ENCODE measurements at places on chromosomes 5 and 9.

DNA sequence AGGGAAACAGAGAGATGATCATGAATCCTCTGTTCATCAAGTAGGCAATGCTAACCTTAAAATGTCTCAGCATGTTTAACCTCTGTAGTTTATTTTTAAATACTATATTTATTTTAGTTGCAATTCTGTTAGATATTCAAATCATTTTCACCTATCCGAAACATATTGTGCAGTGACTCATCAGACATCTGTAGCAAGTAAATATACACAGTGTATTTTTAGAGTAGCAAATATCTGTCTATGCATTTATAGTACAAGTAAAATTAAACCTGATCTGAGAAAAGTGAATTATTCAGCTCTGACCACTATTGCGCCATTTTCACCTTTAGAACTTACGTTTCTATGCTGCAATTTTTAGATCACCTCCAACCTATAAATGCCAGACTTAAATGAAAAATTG, 24.3 kb upstream of the TUSC1 start:
- no peak for DNase-seq

GRCh38 chr9:94084314-94084713, at the start of gene PTPDC1:
Gene PTPDC1 (plus strand): TSS chr9:94084464. CDS start chr9:94084531, 67 bp downstream.
- DNase-seq: no peak

GRCh38 chr5:124438903-124439281, 307.5 kb downstream of the ZNF608 start:
- DNase-seq: no peak

GRCh38 chr5:74977471-74977870, 74.9 kb downstream of the GCNT4 start:
- no peak for DNase-seq

- peak; percentile 84 for DNase-seq
Observed at GRCh38 chr5:179795049-179795862, 1.5 kb downstream of the LTC4S start.

GRCh38 chr5:31846934-31847333, 208.0 kb downstream of the PDZD2 start:
- DNase-seq: no peak

GRCh38 chr5:16076657-16077056, 102.9 kb downstream of the MARCHF11 start:
- DNase-seq: no peak

DNA sequence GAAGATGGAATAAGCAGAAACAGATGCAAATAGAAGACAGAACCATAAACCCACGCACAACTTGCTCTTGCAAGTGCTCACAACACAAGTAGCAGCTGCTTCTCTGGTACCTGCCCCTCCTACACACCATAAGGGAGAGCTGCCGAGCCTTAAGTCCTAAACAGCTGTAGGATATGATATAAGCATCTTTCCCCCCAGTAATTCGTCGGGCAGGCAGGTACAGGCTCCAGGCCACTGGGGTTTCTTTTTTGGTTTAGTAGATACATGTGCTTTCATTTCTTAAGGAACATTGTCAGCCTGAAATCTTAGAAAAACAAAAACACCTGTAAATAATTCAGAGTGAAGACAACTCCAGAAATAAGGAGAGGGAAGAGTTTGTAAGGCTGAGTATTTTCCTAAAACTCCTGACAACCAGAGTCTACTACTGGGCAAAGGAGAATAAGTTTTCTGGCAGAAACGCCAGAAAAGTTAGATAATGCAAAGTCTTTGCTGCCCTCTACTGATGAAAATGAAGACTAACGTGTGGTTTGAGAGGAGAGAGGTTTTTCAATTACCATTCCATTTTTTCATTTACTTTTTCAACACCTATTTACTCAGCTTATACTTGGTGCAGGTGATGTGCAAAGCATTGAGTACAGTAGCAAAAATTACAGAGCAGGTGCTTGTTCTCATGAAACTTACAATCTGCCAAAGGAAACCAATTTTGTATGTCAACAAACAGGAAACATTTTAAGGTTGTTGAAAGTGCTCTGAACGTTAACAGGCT, 20.1 kb upstream of the TCERG1 start:
- DNase-seq: no peak

- no peak for DNase-seq
Observed at GRCh38 chr5:172870291-172870714, 36.3 kb downstream of the ERGIC1 start.

DNA sequence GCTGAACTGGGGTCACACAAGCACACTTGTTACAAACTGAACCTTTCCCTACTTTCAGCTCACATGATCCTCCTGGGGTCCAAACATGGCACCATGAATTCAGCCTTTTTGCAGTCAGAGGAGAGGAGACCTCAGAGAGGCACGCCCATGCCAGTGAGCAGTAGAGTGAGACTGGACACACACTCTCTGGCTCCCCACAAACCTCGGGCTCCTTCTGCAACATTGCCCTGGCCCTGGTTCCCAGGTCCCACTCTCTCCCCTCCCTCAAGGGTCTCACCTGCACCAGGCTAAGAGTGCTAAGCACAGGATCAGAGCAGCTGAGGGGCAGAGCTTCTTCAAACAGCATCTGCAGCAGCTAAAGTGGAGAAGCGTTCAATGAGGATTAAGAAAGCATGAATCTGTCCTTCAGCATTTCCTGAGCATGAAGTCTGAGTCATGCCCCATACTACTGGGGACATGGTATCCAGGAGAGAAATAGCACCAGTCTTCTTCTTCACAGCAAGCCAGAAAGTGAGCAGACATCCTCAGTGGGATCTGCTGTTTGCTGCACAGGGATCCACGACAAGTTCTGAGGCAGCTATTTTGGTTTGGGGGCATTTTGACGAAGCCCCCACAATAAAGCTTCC, 27.2 kb downstream of the SLC35A4 start:
- DNase-seq: no peak

- DNase-seq: no peak
Observed at GRCh38 chr9:92158097-92158601, 42.9 kb upstream of the SPTLC1 start.

DNA sequence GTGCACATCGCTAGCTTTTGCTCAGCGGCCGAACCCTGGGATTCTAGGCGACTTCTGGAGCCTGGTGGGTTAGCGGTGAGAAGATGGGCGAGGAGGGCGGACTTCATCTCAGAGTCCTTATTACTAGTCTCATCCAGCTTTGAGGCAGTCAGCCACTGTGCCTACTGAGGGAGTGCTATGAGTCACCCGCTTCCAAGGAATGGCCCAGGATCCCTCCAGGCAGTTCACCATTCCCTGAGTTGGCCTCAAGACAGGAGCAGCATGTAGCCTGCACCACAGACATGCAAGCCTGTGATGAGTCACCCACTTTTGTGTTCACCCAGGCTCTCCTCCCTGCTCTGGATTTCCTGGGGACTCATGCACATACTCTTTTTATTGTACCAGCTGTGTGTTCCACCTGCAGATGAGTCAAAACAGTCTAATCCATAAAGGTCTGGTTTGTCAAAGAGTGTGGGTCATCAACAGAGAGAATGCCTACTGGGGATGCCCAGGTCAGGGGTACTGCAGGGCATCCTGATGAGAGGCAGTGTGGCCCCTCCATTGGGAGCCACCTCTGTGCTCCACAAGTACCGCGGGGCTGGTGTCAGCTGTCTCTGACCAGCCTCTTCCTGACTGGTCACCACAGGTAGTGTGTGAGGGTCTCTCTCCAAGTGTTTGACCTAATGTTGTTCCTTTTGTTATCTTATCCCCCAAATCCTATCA, 20.2 kb downstream of the SLC22A5 start:
- DNase-seq: peak; percentile 68

DNA sequence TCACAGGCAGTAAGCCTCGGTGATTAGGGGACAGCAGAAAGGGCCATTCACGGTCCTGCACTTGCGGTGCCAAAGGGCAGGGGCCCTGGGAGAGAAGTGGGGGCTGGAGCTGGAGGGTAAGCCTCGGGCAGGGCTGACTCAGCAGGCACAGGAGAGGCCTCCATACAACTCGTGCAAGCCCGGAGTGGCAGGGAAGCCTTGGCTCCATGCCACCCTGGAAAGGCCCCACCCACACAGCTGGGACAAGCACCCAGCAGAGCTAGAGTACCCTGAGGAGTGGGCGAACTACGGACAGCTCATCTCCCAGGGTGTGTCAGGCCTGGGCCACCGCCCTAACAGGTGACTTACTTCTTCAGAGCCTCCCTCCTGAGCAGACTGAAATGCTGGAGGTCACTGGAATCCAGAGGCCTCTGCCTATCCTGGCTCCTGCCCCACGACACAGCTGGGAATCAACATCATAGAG, 5.6 kb upstream of the CAMK2A start:
- no peak for DNase-seq

- no peak for DNase-seq
Observed at GRCh38 chr5:72034770-72035169, 72.5 kb upstream of the MAP1B start.

GRCh38 chr5:7779019-7780005, 71.6 kb downstream of the CFAP90 start:
- DNase-seq: no peak

- DNase-seq: no peak
Observed at GRCh38 chr5:109681763-109682162, 8.0 kb upstream of the MAN2A1 start.

DNA sequence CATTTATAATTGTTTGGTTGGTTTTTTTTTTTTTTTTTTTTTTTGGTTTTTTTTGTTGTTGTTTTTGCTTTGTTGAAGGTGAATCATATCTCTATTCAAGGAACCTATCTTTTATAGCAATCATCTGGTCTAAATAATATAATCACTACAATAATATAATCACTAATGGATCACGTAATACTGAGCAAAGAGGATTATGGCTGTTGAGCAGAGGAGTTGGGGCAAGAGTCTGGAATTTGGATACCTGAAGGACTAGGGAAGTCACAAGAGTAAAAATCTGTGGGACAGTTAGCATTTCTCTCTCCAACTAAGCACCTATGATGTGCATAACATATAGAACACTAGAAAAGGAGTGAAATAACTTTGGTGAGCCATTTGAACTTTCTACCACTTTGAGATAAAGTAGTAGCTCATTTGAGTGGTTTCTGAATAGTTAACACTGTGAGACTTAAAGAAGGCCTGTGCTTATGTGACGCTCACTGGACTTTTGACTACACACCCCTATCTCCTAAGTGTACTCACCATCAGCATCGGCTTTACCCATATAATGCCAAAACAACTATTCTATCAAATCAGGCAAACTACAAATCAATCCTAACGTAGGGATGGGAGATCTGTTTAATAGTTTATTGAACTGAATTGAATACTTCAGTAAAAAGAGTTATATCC, 564.9 kb upstream of the TUSC1 start:
- DNase-seq: no peak

DNA sequence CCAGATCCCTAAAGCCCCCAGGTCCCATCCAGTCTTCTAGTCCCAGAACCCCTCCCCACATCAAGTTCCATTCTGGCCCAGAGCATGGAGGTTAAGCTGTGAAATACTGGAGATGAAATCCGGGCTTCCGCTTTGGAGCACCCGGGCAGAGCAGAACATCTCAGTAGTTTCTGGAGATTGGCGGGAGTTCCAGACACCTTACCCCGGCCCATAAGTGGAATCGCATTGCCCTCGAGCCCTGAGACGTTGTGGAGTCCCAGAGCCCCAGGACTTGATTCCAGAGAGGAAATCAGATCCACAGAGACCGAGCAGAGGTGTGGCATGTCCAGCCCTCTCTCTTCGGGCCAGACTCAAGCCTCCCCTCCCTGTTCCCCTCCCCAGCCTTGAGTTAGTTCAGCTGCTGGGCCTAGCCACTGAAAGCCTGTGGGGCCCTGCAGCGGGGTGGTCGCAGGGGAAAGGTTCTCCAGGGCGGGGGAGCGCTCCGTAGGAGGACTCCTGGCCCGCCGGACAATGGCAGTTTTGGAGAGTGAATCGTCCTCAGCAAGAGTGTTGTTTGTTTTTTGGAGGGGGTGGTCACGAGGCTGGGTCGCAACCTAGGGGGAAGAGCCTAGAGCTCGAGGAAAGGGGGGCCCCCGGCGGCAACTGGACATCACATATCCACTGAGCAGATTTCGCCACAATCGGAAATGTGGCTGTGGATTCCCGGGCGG, 1.0 kb upstream of the PAX5 start:
- no peak for DNase-seq

DNA sequence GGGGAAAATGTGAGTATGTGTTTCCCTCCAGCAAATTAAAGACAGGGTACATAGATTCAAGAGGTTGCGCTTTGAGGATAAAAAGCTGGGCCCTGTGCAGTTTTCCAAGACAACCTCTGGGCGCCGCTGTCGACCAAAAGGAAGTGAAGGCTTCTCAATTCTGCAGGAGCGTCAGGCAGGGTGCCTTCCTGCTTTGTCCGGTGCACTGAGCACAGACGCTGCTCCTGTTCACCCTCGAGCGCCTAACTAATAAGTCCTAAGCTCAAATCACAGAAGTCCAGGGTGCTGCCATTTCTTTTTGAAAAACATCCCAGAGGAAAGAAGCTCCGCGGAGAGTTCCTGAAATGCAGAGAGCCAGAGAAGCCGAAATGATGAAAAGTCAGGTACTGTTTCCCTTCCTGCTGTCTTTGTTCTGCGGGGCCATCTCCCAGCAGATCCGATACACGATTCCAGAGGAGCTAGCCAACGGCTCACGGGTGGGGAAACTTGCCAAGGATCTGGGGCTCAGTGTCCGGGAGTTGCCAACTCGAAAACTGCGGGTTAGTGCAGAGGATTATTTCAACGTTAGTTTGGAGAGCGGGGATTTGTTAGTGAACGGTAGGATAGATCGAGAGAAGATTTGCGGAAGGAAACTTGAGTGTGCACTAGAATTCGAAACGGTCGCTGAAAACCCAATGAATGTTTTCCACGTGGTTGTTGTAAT, at the start of gene PCDHGB1:
Gene PCDHGB1 (plus strand): TSS at position 183 of the 703 bp plus-strand sequence. CDS start 162 bp downstream, at position 345.
- peak; percentile 49 for DNase-seq

GRCh38 chr9:35557320-35557719, 47.7 kb upstream of the TESK1 start:
- no peak for DNase-seq

DNA sequence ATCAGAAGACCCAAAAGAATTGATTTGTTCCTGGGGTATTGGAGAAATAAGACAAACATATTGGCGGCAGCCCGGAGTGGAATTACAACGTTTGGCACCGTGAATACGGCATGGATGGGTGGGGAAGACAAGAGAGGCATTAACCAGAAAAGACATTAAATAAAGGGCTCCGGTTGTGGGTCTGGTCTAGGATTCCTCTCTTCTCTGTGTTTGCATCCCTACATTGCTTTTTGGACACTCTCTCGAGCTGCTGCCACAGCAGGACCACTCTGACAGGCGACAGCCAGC, 138.7 kb upstream of the PALM2AKAP2 start:
- no peak for DNase-seq

DNA sequence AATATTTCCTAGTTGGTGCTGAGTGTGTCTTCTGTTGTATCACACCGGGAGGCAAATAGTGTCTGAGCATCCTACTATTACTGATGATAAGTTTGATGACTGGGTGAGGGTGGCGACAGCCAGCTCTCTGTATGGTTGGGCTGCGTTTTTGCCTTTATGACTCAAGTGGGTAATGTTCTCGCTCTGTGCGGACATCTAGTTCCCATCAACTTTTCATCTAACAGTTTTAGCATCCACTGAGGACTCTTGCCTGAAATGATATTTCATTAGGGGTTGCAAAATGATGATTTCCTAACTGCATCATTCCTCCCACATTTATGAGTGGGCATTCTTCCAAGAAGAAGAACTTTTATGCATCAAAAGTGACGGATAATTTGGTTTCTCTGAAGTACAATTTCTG, 26.5 kb downstream of the HMCN2 start:
- DNase-seq: no peak

- no peak for DNase-seq
Observed at GRCh38 chr9:128634111-128634510, 22.5 kb downstream of the DYNC2I2 start.
